ENCODE measurements at places on chromosomes 4 and X. TPM values are rescaled to one million over a fixed set of nuclear protein-coding genes. Genes with fewer than 3 reads are reported as not detected.

The NEUROG2 gene
- total RNA-seq: not detected

DNA sequence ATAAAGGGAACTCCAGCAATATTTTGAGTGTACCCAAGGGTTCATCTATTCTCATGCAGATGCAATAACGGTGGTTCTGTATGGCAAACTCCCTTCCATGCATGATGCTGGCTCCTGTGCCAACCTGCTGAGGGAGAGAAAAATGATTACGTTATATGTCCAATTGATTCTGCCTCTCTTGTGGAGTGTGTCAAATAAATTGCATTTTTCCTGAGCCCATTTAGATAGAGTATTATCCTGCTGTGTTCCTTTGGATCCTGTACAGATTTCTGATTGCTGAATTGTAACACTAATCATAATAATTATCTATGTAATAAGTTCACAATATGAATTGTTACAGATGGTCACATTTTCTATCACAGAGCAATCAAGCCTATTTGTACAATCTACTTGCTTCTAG, 821.7 kb downstream of the C4orf33 start:
- H3K4me1 ChIP-seq: no peaks in the 10 kb centered on the region
- H3K27me3 ChIP-seq: no peaks in the 10 kb centered on the region
- H3K27ac ChIP-seq: no peak overlapping the region
- H3K4me3 ChIP-seq: no peak overlapping the region

DNA sequence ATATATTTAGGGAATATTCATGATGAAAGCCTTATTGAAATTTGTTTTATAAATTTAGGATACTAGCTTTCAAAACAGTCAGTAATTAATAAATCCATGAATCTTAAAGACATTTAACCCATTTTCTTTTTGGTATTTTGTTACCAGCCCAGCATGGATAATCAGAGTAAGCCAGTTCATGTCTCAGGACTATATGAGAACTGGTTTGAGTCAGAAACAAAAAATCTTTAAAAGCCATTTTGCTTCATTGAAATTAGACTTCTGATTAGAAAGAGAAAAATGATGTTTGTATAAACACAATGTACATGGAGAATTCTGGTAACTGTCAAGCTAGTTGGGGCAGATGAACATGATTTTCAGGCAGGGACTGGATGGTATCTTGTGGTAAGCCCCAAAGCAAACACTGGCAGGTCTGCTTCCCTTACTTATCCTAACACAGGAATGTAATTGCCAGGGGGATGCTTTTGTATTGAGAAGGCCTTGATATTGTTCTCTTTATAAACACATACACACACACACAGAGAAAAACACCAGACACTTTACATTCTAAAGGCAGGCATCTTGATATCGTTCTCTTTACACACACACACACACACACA, 9.4 kb downstream of the ARHGAP10 start:
- no peak for DNase-seq
- H3K27me3 ChIP-seq: no peaks in the 10 kb centered on the region
- no peak overlapping the region for H3K4me3 ChIP-seq
- peaks cover 78% of the 10 kb centered on the region for H3K4me1 ChIP-seq
- H3K36me3 ChIP-seq: no peaks in the 10 kb centered on the region

The NXF2 gene
- total RNA-seq: not detected

- no peaks in the 10 kb centered on the region for H3K36me3 ChIP-seq
- DNase-seq: peak; percentile 80
- peak overlapping the region; percentile 90 for H3K27ac ChIP-seq
- H3K4me3 ChIP-seq: peak overlapping the region; percentile 28
These were observed 45.7 kb downstream of the PRPS1 start for GRCh38 chrX:107673933-107674479.

DNA sequence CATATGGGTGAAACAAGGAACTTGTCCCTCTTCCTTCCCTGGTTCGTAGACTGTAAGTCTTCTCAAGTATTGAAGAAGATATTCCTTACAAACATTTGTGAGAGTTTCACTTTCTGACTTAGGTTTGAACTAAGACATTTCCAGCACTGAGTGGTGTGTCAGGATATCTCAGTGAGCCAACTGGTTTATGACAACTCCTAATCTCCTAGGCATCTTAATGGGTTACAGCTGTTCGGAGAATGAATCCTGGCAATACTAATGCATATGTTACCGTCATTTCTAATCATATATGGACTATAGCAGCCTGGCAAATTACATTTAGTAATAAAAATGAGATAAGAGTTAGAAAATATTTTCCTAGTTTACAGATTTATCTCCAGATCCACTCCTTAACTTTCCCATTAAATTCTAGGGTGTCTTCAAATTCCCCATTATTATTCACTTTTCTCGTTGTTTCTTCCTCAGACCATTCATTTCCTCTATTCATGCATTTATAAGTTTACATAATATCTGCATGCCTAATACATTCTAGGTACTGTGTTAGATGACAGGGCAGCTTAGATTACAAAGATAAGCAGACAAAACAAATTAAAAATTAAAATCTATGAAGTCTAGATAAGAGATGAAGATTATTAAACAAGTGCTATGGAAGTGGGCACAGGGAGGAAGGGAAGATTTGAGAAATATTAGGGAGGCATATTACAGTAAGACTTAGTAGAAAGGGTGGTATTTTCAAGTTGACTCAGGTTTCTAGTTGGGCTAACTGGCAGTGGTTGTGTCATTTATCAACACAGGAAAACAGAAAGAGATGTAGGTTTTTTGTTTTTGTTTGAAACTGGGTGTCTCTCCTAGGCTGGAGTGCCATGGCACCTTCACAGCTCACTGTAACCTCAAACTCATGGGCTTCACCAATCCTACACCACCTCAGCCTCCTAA, 173.9 kb downstream of the WDFY3 start:
- H3K4me1 ChIP-seq: no peaks in the 10 kb centered on the region
- peaks cover 97% of the 10 kb centered on the region for H3K36me3 ChIP-seq
- no peak overlapping the region for H3K4me3 ChIP-seq
- no peaks in the 10 kb centered on the region for H3K27me3 ChIP-seq
- no peak for DNase-seq

The PDLIM3 gene
- total RNA-seq: 521 TPM

- peak overlapping the region; percentile 40 for H3K4me3 ChIP-seq
- H3K36me3 ChIP-seq: no peaks in the 10 kb centered on the region
- no peak for DNase-seq
- peak overlapping the region; percentile 80 for H3K27ac ChIP-seq
These were observed 669 bp upstream of the PPARGC1A start for GRCh38 chr4:23890369-23891063.

- peaks cover 11% of the 10 kb centered on the region for H3K4me1 ChIP-seq
- H3K27ac ChIP-seq: no peak overlapping the region
- no peak overlapping the region for H3K4me3 ChIP-seq
- DNase-seq: no peak
- H3K27me3 ChIP-seq: no peaks in the 10 kb centered on the region
These were observed 7.7 kb downstream of the S100P start for GRCh38 chr4:6701371-6701770.

Measured in heart right ventricle (tissue), 16 donors.